Jurkat, Clone E6-1 (cell line): ENCODE measurements at places on chromosomes 1 and 21.
A peak's percentile ranks its signal among the peaks of the same experiment; 100 is the strongest.

DNA sequence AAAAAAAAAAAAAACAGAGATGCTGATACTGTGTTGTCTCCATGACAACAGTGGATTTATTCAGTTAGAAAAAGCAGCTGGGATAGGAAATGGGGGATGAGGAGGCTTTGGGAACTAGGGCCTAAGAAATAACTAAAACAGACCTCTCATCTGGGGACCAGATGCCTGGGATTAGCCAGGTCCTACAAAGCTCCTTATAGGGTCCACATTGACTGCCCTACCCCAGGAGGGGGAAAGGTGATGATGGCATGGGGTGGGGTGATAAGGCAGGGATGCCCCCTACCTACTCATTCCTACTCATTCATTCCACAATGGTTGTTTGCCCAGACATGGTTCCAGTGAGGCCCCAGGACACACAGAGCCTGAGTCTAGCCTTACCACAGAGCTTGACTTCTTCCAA lies 131.2 kb downstream of the PLXNA2 start:
- DNase-seq, result no peak

DNA sequence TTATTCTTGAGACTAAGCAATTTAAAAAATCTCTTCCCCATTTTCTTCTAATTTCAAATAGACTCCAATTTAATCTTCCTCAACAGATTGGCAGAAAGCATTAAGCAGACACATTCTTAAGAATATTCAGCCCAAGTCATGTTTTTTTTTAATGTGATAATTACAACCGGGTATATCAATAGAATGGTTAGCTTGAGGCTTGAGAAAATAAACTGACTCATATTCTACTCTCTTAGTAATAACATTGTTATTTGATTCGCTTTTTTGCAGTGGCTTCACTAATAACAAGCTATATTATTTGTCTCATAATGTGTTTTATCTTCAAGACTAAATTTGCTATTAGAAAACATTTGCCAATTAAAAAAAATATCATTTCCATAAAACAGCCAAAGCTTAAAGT lies 488.6 kb upstream of the RGS18 start:
- DNase-seq, result no peak

- no peak for DNase-seq
Measured at GRCh38 chr21:46181953-46182547, 2.2 kb downstream of the SPATC1L start.

DNA sequence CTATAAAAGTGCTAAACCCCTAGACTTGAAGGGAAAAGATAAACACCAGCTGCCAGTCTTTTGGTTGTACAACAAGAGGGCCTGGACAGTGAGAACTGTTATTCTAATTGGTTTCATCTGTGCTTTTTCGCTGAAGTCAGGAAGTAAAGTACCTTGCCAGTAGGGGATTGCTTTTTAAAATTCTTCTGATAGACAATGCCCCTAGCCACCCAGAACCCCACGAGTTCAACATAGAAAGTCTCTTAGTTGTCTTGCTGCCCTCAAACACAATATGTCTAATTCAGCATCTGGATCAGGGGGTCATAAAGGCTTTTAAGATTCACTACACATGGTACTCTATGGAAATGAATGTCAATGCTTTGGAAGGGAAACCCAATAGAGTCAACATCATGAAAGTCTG lies 289.2 kb downstream of the TBX15 start:
- DNase-seq, result no peak

DNA sequence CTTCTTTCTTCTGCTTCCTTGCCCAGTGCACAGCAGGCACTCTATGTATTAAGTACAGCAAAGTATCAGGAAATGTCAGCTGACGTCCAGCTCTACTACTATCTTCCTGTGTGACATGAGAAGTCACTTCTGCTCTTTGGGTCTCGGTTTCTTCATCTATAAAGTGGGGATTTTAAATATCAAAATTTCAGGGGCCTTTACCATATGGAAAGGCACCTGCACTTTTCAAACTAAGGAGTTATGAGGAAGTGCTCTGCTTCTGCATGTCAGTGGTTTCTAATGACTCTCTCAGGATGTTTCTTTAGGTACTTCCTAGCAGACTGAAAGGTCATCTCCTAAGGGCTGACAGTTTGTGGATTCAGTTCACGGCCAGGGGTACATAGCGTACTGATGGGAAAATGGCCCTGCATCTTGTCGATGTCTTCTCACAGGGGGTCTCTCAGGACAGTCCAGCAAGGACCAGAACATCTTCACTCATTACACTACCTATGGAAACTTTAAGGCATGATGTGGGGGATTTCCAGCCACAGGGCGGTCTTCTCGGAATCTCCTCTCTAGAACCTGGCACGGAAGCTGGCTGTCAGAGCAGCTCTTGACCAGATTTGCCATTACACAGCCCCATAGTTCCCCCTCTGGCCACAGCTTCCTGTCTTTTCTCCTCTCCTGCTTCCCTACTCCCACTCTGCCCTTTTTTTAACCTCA lies 42.0 kb upstream of the MTF1 start:
- no peak for DNase-seq

DNA sequence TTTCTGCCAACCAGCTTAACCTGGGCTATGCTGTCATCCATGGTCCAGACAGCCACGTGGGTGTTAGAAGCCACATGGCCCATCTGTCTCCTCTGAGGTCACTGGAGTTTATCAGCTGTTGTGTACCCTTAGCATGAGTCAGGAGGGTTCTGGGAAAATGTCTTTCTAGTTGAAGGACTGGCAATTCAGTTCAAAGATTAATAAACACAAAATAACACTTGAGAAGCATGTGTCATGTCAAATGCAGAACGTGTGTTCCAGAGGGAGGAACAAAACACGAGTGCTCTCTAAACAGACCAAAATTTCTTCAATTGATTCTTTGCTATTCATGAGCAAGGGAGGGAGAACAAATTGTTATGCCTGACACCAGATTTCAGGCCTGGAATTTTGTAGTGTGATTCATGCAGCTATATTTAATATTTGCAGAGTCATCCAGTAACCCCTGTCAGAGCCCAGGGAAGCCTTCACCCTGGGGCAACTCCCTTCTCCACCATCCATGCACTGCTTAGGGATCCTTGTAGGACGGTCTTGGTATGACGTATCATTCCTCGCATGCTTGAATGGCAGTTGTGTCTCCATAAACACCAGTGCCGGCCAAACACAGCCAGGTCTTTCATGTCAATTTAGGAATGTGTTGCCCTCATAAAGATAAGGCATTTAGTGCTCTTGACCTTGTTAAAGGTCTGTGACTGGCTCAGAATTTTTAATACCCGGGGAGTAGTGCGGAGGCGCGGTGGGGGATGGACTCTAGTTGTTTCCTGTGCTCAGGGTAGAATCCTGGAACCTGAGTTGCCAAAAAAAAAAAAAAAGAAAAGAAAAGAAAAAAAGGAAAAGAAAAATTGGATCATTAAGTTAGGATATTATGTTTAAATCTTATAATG lies 27.7 kb upstream of the DYRK1A start:
- no peak for DNase-seq

DNA sequence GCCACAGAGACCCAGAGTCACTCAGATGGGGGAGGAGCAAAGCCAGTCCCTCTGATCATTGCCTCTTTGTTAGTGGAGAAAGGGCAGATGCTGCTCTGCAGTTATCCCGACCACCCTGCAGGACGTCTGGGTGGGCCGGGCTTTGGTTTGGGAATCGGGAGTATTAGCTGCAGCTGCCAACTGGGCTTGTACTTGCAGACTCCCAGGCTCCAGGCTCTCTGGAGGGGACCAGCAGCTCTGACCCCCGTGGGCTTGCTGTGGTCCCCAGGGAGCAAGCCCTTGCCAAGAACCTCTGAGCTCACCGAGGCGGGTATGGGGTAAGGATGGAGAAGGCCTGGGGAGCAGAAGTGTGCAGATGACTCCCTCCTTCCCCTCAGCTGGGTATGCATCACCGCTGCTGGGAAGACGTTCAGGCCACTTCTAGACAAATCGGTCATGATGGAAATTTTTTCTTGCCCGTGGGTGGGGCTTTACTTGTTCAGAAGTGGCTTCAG lies 21.6 kb downstream of the MAPKAPK2 start:
- DNase-seq, result no peak

DNA sequence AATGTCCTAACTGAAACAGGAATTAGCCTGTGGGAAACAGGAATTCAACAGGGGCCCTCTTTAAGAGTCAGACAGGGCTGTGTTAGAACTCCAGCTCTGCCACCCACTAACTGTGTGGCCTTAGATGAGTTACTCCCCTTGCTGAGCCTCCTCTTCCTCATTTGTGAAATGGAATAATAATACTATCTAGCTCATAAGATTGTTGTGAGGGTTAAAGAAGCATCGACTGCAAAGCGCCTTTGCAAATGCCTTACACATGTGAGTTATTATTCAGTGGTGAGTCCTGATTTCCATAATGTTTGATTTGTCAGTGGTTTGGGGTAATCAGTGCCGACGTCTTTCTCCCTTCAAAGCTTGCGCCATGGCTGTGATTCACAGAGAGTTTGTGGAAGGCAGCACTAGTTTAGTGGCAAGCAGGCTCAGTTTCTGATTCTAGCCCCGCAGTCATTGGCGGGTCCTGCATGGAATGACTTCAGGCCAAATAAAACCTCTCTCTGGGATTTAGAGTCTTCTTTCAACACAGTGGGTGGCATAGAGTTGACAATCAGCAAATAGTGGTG lies 388.5 kb downstream of the PLPP3 start:
- DNase-seq, result no peak

- DNase-seq, result peak; percentile 71
Measured at GRCh38 chr1:212368073-212368484, 46.6 kb downstream of the PACC1 start.

GRCh38 chr1:15722411-15722810 lies 13.6 kb upstream of the SLC25A34 start:
- DNase-seq, result no peak

GRCh38 chr1:37480125-37480466 lies 5.7 kb downstream of the ZC3H12A start:
- DNase-seq, result no peak

- DNase-seq, result peak; percentile 63
Measured at GRCh38 chr1:206470692-206471414, 577 bp downstream of the IKBKE start.

- no peak for DNase-seq
Measured at GRCh38 chr1:160779626-160780397, 16.2 kb upstream of the LY9 start.

DNA sequence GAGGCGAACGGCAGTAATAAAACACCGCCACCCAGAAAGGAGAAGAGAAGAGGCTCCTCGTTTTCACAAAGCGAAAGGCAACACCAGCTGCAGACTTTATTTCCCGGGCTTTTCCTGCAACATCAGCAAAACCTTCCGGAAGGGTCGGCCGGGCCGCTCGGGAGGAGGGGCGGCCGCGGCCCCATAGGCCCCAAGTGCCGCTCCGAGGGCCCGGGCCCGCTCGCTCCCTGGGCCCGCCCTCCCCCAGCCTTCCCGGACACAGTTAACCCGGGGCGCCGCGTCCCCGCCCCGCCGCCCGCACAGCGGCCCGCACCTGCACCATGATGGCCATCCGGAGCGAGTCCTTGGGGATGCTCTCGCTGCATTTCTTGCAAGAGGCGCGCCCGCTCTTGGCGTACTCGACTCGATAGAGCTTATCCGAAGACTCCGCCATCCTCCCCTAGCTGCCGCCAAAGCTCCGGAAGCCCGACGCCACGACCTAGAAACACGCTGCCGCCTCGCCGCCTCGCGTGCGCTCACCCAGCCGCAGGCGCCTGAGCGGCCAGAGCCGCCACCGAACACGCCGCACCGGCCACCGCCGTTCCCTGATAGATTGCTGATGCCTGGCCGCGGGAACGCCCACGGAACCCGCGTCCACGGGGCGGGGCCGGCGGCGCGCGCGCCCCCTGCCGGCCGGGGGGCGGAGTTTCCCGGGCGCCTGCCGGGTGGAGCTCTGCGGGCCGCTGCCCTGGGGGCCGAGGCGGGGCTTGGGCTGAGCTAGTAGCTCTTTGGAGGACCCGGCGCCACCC lies at the start of gene PARP1:
Gene PARP1 (minus strand): TSS at position 597 of the 788 bp plus-strand sequence. CDS start 164 bp downstream, at position 433.
- DNase-seq, result peak; percentile 32

- no peak for DNase-seq
Measured at GRCh38 chr1:5968161-5968736, 24.0 kb downstream of the NPHP4 start.

DNA sequence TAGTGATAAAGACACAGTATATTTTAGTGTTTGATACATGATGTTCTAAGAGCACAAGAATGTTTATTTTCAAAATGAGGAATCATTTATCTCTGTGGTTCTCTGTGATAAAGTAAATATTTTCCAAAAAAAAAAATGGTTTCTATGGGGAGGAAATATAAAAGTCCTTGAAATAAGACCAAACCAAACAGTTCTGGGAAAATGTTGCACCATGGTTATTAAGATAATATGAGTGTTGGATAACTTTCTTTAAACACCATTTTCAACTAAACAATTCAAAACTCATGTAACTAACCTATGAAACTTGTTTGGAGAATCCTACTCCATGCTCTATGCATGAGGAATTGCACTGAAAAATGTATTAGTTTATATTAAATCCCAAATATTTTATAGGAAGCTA lies 184.6 kb downstream of the KCNT2 start:
- no peak for DNase-seq

GRCh38 chr1:51833700-51834099 lies 44.8 kb downstream of the NRDC start:
- DNase-seq, result no peak

DNA sequence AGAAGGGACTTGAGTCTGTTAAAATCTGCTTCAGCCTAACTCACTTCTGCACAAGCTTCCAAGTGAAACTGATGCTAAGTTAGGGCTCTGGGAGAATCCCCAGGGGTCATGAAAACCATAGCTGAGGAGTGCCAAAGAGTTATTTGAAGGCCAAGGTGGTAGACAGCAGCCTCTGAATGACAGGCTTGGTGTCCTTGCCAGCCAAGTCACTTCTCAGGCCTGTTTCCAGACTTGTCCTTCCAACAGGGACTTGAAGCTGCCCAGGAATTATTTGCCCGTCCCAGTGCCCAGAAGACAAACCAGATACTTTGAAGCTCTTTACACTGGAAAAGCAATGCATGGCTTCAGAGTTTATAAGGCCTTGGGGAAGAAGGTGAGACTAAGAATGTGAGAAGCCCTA lies 33.6 kb downstream of the RNASEL start:
- DNase-seq, result no peak

DNA sequence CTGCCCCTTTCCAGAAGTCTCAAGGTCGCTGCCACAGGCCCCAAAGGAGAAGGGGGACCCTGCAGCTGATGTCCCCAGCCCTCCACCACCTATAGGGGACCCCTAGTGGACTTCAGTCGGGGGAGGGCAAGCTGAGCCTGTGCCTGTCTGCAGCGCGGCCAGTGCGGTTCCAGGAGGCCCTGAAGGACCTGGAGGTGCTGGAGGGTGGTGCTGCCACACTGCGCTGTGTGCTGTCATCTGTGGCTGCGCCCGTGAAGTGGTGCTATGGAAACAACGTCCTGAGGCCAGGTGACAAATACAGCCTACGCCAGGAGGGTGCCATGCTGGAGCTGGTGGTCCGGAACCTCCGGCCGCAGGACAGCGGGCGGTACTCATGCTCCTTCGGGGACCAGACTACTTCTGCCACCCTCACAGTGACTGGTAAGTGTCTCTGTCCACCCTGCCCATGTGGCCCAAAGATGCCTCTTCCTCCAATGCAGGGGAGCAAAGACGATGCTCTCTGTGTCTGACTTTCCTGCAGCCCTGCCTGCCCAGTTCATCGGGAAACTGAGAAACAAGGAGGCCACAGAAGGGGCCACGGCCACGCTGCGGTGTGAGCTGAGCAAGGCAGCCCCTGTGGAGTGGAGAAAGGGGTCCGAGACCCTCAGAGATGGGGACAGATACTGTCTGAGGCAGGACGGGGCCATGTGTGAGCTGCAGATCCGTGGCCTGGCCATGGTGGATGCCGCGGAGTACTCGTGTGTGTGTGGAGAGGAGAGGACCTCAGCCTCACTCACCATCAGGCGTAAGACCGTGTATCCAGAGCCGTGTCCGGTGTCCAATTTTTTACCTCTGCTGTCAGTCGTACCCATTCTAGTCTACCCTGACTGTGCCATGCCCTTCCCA lies 79.9 kb downstream of the OBSCN start:
- no peak for DNase-seq

- DNase-seq, result no peak
Measured at GRCh38 chr1:218812360-218812759, 361.3 kb upstream of the LYPLAL1 start.
